ENCODE measurements at places on chromosomes 3 and 15.
A peak's percentile ranks its signal among the peaks of the same experiment; 100 is the strongest.

GRCh38 chr3:64392001-64392400 is 166.7 kb upstream of the PRICKLE2 start:
- DNase-seq = no peak

DNA sequence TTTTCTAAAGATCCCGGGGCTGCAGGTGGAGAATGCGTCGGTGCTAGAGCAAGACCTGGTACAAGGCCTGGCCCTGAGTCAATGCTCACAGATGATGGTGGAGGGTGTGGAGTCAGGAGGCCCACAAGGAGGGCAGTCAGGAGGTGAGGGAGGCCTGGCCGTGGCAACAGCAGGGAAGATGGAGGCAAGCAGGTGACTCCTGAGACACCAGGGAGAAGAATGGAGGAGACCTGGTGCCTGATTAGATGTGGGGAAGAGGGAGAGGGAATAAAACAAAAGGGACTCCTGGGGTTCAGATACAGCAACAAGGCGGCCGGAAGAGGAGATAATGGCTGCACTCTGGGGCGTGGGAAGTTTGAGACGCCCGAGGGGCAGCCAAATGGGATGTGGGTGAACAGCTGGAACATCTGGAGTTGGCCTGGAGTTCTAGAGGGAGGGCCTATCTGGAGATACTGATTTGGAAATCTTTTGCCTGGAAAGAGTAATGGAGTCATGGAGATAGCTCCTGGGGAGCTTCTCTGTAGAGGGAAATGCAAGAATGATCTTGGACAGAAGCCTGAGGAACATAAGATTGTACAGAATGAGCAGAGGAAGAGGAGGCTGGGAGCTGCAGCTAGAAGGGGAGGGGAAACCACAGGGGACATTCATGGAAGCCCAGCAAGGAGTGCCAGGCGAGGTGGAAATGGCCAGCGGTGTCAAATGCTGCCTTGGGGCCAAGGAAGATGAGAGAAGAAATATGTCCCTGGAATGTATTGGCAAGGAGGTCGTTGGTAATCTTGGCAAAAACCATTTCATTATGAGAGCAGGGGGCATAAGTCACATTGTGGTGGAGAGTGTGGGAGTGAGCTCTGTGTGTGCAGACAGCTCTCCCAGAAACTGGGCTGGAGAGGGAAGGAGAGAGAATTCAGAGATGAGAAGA is 67.5 kb upstream of the CORO2B start:
- no peak for DNase-seq

- DNase-seq = no peak
Measured at GRCh38 chr3:186213946-186214345, 105.1 kb upstream of the ETV5 start.

DNA sequence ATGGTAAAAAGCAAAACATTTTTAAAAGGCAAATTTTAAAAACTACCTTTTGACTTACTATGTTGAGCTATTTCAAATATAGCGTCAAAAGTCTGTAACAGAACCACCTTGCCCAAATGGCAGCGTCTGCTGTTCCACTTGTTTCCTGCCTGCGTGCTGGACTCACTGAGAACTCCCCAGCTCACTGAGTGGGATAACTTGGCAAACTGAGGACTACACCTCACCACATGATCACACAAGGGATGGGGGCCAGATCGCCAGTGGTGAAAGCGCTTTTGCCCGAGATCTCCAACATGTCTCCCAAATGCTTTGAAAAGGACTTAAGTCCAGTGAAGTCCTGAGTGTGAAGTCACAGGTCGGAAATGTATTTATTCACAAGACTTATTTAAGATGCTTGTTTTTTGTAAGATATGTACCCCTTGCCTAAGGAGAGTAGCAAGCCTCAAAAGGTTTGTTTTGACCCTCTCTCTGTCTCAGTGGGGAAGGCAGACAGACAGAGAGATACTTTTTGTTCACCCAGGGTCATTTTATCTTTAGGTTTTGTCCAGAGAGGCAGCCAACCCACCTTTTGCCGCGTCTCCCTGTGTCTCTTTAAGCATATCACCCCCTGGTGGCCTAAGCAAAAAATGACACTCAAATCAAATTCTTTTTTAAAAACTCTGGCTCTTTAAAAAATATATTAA is 192.6 kb downstream of the PDZRN3 start:
- DNase-seq = peak; percentile 2

GRCh38 chr3:165404357-165405027 is 208.3 kb upstream of the SLITRK3 start:
- no peak for DNase-seq

DNA sequence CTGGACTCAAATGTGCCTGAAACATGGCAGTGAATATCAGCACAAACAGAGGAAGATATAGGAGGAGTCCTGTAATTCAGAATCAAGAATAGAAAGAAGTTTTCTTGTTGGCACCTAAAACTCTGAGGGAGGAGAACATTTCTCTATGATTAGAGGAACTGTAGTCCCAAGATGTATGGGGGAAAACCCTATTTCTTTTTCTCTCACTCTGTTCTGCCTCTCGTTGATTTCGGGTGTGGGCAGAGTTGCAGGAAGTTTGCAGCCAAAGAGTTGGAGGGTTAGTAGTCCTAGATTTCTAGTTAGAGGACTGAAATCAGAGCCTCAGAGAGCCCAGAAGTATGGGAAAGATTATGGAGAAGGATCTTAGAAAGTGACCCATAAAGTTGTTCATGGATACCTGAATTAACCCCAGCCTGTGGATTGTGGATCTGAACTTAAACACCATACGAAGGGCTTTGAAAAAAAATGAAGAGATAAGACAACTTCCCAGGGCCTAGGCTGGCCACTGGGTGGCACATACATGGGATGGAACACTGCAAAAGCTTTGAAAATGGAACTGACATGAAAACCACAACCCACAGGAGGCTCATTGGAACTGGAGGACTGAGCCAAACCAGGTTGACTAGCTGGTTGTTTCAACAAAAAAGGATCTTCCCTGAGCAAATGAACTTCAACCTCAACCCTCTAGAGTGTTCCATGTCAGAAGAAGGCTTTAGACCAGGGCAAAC is 34.6 kb downstream of the FMN1 start:
- DNase-seq = no peak

GRCh38 chr15:75023872-75024636 is 664 bp downstream of the PPCDC start:
- DNase-seq = peak; percentile 15

- no peak for DNase-seq
Measured at GRCh38 chr3:112233083-112233482, 60.9 kb downstream of the SLC9C1 start.

GRCh38 chr15:49715701-49716100 is 94.9 kb downstream of the DTWD1 start:
- no peak for DNase-seq

DNA sequence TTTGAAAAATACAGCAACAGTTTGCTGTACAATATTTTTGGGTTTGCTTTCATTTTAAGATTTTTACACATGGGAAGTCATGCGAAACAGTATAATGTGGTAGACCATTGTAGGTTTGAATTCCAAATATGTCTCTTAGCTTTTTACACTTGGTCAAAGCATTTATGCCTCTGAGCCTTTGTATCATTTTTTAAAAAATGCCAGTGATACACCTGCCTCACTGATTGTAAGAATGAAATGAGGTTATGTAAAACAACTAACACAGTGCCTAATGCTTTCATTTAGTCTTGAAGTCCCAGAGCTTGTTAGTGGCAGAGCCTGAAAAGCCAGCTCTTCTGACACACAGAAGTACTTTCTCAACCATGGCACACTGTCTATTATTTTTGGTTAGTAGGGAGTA is 202.0 kb downstream of the UBE2E2 start:
- no peak for DNase-seq

GRCh38 chr15:38171973-38172372 is 80.7 kb upstream of the SPRED1 start:
- DNase-seq = no peak

- no peak for DNase-seq
Measured at GRCh38 chr3:15428539-15428938, 1.1 kb downstream of the EAF1 start.

GRCh38 chr15:59282515-59283337 is 76.1 kb downstream of the LDHAL6B start:
- DNase-seq = no peak

- DNase-seq = no peak
Measured at GRCh38 chr15:38636597-38636996, 72.0 kb upstream of the RASGRP1 start.

- DNase-seq = no peak
Measured at GRCh38 chr15:58731756-58732535, 17.6 kb downstream of the ADAM10 start.

DNA sequence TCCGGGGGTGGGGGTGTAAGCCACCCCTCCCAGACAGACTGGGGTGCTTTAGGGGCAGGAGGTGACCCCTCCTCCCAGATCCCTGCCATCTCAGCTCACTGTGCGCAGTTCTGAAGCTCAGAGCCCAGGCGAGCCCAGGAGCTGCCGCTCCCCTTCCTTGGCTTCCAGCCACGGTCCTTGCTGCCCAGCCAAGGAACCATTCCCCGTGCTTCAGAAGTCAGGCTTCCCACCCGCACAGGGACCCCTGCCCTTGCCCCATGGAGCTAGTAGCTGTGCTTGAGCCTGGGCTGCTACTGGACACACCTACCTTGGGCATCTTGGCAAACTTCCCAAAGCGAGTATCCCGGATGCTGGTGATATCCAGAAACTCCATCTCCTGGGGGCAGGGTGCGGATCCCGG is 4.8 kb downstream of the PLCB2 start:
- no peak for DNase-seq

GRCh38 chr15:64975390-64975789 is 14.3 kb downstream of the SPG21 start:
- DNase-seq = no peak

GRCh38 chr15:90200534-90201129 is 498 bp upstream of the SEMA4B start:
- no peak for DNase-seq

DNA sequence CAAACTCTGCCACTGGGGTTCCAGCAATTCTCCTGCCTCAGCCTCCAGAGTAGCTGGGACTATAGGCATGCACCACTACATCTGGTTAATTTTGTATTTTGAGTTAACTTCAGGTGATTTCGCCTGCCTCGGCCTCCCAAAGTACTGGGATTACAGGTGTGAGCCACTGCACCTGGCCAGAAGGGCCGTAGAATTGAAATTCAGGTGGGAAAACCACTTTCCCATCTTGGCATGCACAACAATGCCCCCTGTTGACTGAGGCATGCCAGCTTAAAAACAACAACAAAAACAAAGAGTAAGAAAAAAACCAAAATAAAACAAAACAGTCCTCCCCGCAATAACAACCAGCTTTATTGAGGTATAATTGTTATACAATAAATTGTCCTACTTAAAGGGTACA is 32.6 kb upstream of the RAB11A start:
- DNase-seq = no peak

DNA sequence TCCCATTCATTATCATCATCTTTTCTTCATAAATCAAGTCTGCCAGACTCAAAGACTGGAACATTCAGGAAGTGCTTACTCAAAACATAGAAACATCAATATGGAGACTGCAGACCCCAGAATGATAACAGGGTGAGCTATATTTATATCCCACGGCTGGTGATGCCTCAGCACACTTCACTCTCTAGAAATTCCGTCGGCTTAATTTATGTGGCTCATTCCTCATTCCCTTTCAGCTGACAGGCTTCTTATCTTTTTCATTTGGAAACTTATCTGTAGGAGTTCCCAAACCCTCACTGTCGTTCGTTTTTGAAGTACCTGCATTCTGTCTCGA is 45.5 kb downstream of the RFTN1 start:
- no peak for DNase-seq

GRCh38 chr3:63886858-63887257 is 23.2 kb downstream of the ATXN7 start:
- no peak for DNase-seq

GRCh38 chr3:61593446-61594029 is 32.2 kb downstream of the PTPRG start:
- DNase-seq = no peak

- no peak for DNase-seq
Measured at GRCh38 chr3:127040216-127040615, 57.3 kb downstream of the PLXNA1 start.

DNA sequence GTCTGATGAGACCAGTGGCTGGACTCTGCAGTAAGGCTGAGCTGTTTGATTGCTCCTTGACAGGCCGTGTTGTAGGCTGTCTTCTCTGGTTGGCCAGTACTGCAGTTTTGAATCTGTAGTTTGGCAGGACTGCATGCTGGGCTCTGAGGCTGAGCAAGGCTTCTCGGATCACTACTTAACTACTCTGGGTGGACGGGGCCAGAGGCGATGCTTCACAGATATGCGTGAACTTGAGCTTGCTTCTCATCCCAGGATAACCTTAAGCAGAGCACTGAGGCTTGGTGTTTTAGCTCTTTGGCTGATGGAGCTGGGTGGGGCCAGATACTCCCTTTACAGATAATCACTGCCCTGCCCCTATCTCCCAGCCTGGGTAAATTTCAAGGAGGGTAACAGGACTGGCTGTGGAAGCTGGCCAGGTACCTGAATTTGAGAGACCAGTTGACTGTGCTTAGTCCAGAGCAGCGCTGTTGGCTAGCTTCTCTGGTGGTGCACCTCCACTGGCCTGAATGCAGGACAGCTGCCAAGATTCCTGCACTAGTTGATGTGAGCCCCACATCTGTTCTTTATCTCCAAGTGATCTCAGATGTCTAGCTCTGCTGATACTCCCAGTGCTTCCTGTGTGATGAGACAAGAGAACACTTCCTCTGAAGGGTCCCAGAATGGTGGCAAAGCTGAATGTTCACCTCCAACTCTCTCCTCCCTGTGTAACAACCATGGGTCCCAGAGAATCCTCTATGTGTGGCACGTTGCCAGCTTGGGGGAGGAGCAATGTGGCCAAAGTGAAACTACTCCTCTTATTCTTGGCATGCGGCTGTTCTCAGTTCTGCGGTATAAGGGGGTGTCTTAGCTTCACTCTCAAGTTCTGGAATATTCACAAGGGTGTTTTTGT is 37.9 kb downstream of the RPL39L start:
- DNase-seq = no peak
